Activated CD4-positive, CD25-positive, alpha-beta regulatory T cell (primary cell): ENCODE measurements at places on chromosomes 5 and 9.

DNA sequence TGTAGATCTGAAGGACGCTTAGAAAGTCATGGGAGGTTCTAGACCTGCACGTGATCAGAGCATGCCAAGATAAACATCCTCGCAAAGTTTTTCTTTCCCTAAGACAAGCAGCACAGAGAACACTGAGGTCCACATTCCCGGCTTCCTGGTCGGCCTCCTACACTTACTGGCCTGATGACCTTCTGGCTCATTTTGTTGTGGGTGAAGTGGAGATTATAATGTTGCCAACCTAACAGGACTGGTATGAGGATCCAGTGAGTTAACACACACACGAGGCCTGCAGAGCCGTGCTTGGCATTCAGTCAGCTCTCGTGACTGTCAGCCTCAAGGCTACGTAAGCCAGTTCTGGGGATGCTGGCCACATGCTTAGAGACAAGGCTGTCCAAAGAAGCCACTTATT is 186.0 kb downstream of the TENT4A start:
- DNase-seq: no peak

GRCh38 chr9:107625383-107625984 is 135.9 kb upstream of the KLF4 start:
- no peak for DNase-seq

DNA sequence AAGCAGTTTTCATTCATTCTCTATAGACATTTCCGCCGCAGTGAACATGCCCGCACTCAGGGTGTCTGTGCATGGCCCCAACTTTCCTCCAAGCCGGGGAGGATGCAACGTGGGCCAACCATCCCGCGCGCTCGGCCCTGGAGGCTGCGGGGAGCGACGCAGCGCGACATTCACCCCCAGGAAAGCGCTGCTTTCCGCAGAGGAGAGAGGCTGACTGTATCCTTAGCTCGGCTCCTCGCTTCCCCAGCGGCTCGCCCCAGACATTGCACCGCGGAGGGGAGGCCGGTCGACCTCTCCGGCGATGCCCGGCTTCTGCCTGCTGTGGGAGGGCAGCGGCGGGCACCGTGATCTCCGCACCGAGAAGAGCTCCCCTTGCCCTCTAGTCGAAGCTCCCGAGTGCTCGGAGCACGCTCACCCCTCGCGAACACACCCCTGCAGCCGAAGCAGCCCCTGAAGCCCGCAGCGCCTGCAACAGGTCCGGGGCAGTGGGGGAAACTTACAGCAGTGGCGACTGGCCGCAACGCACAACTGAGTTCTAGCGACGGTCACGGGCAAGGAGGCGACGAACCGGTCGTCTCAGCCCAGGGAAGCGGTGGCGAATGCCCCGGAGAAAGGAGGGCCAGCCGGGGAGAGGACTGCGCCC is 600 bp downstream of the ENC1 start:
- no peak for DNase-seq

GRCh38 chr5:97923997-97924396 is 741.0 kb upstream of the RIOK2 start:
- DNase-seq: no peak

DNA sequence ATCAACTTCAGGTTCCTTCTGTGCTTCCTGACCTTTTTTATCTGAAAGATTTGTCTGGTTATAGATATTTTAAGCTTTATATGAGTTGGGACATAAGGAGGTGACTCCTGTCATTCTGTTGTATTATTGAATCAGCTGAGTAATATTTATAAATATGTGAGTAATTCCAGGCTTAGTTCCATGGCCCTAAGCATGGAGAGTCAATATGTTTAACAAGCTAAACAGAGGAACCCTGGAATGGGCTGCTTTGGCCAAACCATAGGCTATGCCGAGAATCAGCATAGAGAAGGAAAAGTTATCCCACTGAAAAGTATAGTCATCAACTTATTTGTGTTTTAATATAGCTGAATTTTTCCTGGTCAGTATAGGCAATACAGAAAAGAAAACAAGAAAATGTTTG is 7.2 kb upstream of the EIF4EBP3 start:
- no peak for DNase-seq

DNA sequence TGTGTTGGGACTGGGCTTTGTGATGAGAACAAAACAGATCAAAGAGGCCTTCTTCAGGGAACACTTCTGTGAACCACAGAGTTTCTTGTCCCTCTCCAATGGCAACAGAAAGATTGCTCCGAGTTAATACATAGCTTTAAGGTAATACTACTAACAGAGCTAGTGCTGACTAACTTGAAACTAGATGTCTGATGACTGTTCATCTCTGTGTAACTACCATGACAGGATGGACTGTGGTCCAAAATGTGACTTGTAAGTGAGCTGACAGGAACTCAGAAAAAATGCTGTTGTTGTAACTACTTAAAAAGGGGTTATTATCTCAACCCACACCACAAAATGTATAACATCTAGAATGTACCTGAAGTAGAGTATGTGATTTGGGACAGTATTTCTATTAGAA is 630.2 kb upstream of the DMAC1 start:
- no peak for DNase-seq

DNA sequence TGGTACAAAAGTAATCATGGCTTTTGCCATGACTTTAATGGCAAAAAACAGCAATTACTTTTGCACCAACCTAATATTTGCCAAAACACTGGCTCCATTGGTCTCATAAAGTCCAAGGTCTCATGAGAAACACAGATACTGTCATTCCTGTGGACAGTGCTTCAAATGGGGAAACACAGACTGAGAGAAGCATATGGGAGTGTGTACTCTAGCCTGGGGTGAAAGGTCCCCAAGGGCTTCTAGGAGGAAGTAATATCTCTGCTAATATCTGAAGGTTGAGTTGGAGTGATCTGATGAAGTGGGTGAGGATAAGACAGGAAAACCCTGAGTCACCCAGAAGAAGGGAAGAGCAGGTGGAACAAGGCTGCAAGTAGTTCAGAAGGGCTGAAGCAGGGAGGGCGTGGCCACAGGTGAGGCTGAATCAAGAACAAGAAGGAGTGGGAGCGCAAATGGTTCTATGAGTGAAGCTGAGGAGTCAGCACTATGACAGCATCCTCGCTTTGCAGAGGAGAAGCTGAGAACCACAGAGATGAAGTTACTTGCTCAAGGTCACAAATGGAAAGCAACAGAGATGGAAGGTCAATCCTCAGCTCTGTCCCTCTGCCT is 164.1 kb downstream of the ASTN2 start:
- DNase-seq: no peak
